ENCODE measurements at places on chromosomes 1 and 21.

GRCh38 chr1:151221616-151222015, 23.3 kb downstream of the PIP5K1A start:
- no peak for DNase-seq

DNA sequence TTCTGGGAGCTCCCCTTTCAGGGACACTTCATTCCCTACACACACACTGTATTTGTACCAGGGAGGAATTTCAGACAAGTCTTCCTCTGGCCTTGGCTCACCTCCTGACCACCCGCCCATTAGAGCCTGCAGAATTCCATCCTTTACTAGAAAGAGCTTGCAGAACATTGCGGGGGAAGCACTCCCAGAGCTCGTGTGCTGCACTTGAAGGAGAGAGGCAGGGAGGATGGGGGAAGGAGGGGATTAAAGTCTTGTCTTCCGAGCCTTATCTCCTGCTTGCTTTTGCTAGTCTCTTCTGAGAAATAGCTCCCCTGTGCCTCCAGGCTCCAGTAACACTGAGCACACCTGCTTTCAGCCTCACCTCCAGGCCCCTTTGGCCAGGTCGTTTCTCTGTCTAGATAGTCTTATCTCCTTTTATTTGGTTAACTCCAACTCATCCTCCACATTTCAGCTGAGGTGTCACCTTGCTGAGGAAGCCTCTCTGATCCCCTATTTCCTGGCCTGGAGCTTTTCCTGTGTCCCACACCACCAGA, 62.0 kb downstream of the PCNX2 start:
- no peak for DNase-seq

DNA sequence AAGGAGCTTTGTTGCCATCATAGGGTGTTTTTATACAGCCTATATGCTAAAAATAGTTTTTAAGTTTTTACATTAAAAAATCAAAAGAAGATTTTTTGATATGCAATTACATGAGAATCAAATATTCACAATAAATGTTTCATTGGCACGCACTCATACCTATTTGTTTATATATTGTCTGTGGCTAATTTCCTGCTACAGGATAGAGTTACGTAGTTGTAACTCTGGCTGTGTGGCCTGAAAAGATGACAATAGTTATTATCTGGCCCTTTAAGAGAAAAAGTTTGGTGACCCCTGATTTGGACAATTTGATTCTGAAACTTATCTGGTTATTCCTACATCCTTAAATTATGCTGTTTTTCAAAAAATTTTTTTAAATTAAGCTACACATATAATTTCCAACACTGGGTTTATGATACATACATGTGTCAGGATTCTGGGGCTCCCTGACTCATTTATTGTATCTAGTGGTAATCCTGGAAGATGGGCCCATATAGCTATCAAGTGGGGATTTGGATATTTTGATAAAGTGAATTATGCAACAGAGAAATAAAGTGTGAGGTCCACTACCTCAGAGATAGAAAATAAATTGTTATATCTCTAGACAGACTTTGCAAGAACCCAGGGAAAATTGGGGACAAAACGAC, 370.2 kb upstream of the LYPLAL1 start:
- DNase-seq = no peak

GRCh38 chr1:167926486-167926997, 9.9 kb upstream of the DCAF6 start:
- DNase-seq = no peak

DNA sequence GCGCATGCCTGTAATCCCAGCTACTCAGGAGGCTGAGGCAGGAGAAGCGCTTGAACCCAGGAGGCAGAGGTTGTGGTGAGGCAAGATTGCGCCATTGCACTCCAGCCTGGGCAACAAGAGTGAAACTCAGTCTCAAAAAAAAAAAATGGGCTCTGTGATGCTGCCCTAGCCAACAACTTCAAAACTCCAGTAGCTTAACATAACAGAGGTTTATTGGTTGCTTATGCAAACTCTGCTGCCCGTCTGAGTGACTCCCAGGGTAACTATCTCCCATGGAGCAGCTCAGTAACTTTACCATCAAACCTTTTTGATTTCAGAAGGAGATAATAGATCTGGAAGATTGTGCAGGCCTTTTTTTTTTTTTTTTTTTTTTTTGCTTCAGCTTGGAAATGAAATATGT, 18.9 kb upstream of the ITLN2 start:
- no peak for DNase-seq

- DNase-seq = no peak
Measured at GRCh38 chr1:233443040-233443760, 115.7 kb downstream of the MAP3K21 start.

DNA sequence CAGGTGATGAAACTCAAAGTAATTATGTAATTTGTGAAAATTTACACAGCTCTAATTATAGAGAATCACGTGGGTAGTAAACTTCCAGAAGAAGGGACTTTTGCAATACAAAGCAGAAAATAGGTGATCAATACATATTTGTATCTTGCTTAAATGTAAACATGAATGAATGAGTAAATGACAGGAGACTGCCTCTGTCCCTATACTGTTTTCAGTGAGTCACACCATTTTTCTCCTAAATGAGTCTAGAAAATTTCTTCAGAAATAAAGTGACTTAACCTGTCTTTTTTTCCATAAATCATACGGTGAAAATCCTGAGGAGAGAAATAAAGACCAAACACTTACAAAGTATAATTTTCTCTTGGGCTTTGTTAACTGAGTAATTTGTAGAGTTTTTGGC, 11.9 kb downstream of the RAP1A start:
- no peak for DNase-seq

Data from heart left ventricle (tissue), 16 donors.